ENCODE measurements at places on chromosomes 7 and 10.
A peak's percentile ranks its signal among the peaks of the same experiment; 100 is the strongest.

DNA sequence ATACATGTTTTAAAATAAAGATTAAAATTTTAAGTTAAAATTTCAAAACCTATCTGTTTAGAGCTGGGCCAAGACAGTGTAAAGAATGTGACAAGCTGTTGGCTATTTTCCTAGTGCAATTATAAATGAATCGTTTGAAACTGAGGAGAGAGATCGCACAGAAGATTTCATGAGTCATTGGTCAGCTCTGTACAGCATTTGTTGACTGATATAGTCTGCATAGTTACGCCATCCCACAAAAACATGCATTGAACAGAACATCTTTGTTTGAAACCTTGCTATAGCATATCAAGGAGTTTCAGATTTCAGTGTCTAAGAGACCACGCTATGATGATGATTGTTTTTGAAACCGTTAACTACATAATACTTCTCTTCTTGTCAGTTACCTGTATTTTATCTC, 1.3 kb upstream of the C10orf67 start:
- DNase-seq, result peak; percentile 82

DNA sequence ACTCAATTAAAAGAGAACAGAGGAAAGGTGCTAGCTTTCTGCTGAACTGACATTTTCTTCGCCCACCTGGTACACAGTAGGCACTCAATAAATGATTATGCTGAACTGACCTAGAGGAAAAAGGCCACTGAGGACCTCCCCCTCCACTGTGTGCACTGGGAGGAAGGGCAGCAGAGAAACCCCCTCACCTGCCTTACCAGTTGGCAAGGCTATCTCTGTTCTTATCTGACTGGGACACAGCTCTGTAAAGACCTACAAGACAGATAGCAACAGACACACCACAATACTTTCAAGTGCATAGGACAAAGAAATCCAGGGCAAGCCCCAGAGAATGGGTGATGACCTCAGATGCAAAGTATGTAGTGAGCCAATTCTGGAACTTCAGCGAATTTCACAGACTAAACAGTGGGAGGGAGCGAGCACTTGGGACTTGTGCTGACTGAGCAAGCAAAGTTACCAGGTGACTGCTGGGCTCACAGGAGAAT, 30.4 kb downstream of the PDLIM1 start:
- DNase-seq, result peak; percentile 86

DNA sequence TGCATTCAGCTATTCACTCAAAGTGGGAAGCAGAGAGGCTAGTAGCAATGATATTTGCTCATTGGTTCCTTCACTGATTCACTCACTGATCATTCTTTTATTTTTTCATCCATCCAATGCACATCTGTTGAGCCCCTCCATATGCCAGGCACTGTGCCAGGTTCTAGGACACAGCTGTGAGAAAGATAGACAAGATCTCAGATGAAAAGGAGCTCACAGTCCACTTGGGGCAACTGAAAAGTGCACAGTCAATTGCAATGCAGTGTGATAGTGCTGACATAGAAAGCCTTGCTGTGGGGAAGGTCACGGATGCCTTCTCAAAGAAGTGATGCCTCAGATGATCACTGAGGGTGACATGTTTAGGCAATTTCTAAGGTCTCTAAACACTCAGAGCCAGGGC, 262.3 kb downstream of the PTEN start:
- DNase-seq, result no peak

DNA sequence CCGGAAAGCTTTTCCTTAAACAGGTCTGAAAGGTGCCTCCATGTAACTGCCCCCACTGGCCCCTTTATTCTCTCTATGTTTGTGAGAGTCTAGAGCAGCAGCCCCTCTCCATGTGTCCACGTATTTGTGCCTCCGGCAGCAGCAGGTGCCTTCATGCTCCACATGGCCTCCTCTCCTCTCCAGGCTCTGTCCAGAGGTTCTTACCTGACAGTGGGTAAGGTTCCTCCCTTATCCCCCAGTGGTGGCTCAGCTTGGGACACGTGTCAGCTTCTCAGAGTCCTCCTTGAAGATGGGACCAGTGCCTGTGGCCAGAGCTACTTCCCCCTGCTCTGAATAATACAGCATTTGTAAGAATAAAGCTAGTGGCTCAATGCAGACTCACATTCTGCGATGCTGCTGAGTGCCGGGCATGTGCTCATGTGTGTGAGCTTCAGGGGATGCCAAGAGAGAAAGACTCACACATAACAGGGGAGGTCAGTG, 7.9 kb downstream of the CALML3 start:
- DNase-seq, result no peak

- peak; percentile 29 for DNase-seq
Measured at GRCh38 chr10:10038348-10038747, 979.3 kb upstream of the CELF2 start.

DNA sequence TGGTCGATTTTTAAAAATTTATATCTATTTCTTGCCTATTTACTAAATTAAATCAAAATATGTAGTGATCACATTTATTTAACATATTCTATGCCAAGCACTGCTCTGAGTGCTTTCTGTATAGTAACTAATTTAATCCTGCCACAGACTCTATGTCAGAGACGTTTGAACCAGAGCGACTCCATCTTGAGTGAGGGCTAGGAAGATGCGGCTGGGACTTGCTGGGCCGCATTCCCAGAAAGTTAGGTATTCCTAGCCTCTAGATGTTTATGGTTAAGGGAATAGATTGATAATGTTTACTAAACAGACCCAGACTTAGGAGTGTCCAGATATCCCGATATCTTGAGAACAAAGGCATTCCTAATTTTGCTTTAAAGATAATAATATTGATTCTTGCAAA, 3.2 kb upstream of the GSTO1 start:
- DNase-seq, result no peak

- peak; percentile 70 for DNase-seq
Measured at GRCh38 chr7:23696916-23697441, 13.0 kb upstream of the STK31 start.

DNA sequence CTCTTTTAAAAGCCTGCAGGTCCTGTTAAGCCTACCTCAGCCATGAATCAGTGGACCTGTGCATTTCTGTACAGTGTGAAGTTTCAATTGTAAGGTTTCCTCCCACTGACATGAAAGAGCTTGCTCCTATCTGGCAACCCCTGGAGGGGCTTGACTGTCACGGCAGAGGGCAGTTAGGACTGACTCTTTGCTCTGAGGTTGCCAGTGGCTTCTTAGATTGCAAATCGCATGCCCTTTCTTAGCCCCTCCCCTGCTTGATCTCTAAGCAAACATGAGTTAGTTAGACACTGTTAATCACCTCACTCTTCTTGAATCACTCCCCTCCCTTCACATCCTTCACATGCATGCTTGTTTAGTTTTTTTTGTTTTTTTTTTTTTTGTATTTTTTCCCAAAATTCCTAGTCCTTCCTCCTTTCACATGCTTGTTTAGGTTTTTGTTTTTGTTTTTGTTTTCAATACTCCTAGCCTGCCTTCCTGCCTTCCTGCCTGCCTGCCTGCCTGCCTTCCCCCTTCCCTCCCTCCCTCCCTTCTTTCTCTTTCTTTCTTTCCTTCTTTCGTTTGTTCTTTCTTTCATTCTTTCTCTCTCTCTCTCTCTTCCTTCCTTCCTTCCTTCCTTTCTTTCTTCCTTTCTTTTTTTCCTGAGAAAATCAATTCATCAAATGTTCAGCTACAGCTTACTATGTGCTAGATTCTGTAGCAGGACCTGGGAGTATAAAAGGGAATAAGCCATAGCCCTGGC, 6.0 kb upstream of the HIPK2 start:
- DNase-seq, result no peak

- no peak for DNase-seq
Measured at GRCh38 chr10:87504307-87504639, 420 bp upstream of the MINPP1 start.

GRCh38 chr10:119483001-119483400, 59.5 kb downstream of the RGS10 start:
- no peak for DNase-seq

All from cardiac fibroblast (primary cell).